ENCODE measurements at places on chromosomes 11 and 22. TPM values are rescaled to one million over a fixed set of nuclear protein-coding genes. Genes with fewer than 3 reads are reported as not detected.

The RBFOX2 gene
- total RNA-seq: 53.4 TPM

The CCDC188 gene
- not detected for total RNA-seq

The FLRT1 gene
- total RNA-seq: not detected

The PGA5 gene
- total RNA-seq: not detected

The PATE2 gene
- total RNA-seq: not detected

The SCGB2A2 gene
- total RNA-seq: not detected

The GSTT2B gene
- 3.3 TPM for total RNA-seq

The MRE11 gene
- 9.7 TPM for total RNA-seq

The INCENP gene
- 21.4 TPM for total RNA-seq

GRCh38 chr11:133049244-133050019 is 482.9 kb downstream of the OPCML start:
- H3K27ac ChIP-seq: no peak overlapping the region
- no peak overlapping the region for H3K4me3 ChIP-seq
- DNase-seq: no peak
- H3K36me3 ChIP-seq: no peaks in the 10 kb centered on the region

GRCh38 chr22:48856308-48856615 is 971.4 kb downstream of the BRD1 start:
- no peaks in the 10 kb centered on the region for H3K4me1 ChIP-seq
- H3K27me3 ChIP-seq: no peaks in the 10 kb centered on the region
- no peaks in the 10 kb centered on the region for H3K36me3 ChIP-seq
- H3K27ac ChIP-seq: no peak overlapping the region

GRCh38 chr11:93249459-93250220 is 51.8 kb upstream of the SLC36A4 start:
- DNase-seq: no peak
- H3K36me3 ChIP-seq: no peaks in the 10 kb centered on the region
- no peaks in the 10 kb centered on the region for H3K4me1 ChIP-seq
- no peaks in the 10 kb centered on the region for H3K27me3 ChIP-seq
- no peak overlapping the region for H3K27ac ChIP-seq

GRCh38 chr11:48087422-48087821 is 107.1 kb downstream of the PTPRJ start:
- no peaks in the 10 kb centered on the region for H3K36me3 ChIP-seq
- no peak overlapping the region for H3K4me3 ChIP-seq
- H3K4me1 ChIP-seq: no peaks in the 10 kb centered on the region

DNA sequence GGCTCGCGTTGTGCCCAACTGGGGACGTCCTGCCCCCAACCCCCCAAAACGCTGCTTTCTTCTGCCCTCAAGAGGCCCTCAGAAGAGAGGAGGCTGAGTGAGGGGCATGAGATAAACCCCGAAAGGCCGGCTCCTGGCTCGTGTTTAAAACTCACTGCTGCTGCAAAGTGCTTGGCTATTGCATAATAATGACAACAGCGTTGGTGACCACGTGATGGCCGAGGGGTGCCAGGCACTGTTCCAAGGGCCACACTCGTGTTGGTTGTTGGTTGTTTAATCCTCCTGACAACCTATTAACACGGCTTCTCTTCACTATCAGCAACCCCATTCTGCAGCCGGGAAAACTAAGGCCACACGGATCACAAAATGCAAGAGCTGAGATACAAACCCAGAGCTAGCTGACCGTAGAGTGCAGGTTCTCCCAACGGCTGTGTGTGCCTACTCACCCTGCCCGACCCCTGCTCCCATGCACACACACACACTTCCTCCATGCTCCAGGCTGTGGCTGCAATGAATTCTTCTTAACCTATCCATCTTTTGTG is 51.0 kb downstream of the ANO1 start:
- no peak overlapping the region for H3K27ac ChIP-seq
- H3K4me3 ChIP-seq: no peak overlapping the region
- no peak for DNase-seq
- H3K27me3 ChIP-seq: no peaks in the 10 kb centered on the region
- no peaks in the 10 kb centered on the region for H3K4me1 ChIP-seq
- H3K36me3 ChIP-seq: no peaks in the 10 kb centered on the region

DNA sequence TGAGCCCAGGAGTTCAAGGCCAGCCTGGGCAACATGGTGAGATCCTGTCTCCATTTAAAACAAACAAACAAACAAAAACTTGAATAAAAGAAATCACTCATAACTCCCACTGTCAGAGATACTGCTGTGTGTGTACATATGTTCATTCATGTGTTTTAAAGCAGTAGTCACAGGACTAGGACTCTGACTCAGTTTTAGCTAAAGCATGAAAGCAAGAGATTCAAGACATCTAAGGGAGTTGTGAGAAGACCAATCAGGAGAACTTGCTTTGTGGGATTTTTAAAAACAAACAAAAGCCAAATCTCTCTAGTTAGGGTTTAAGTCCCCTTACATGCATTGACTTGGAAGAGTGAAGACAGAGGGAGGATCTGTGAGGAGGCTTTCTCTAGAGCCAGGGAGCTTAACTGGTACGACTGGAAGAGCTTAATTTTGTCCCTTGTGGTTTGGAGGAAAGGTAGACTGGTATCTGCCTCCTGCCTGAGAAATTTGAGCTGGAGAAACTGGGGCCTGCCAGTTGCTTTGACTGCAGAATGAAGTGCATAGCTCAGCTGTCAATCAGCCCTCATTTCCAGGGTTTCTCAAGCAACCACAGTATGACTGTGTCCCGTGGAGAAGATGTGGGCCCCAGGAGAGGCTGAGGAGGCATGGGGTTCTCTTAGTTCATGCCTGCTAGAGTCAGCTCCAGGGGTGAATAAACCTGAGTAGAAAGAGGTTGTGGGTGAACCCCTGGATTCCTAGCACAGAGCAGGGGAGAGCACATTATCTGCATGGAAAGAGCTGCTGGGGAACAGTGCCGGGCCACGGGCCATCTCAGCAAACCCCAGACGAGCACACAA is 30.6 kb downstream of the EXPH5 start:
- H3K36me3 ChIP-seq: no peaks in the 10 kb centered on the region
- no peak for DNase-seq

DNA sequence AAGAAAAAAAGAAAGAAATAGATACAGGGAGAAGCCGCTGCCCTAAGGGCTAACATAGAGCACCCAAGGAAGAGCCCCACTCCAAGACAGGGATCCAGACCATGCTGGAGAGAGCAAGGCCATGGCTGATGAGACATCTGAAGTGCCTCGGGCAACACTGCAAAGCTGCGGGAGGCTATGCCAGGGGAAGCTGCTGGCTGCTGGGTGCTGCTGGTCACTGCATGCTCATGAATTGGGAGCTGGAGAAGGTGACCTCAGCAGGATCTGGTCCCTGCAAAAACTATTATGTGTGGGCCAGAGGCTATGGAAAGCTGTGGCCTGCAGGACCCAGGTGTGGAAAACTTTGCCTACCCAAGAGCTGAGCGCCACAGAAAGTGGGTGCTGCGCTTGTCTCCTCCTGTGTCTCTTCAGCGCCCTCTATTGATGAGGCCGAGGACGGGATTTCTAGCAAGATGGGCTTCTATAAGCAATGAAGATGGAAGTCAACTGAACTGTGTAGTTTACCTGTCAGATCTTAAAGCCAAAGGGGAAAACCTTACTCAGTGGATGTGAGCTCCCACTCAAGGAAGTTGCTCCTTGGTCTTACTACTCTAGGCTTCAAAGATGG is 17.3 kb upstream of the SLC29A2 start:
- H3K4me3 ChIP-seq: no peak overlapping the region
- no peaks in the 10 kb centered on the region for H3K4me1 ChIP-seq
- H3K27me3 ChIP-seq: no peaks in the 10 kb centered on the region
- H3K27ac ChIP-seq: no peak overlapping the region

- no peaks in the 10 kb centered on the region for H3K27me3 ChIP-seq
- no peaks in the 10 kb centered on the region for H3K4me1 ChIP-seq
- no peaks in the 10 kb centered on the region for H3K36me3 ChIP-seq
- H3K27ac ChIP-seq: no peak overlapping the region
- no peak for DNase-seq
- H3K4me3 ChIP-seq: no peak overlapping the region
Measured at GRCh38 chr22:28597665-28598064, 82.0 kb downstream of the TTC28 start.

- no peak overlapping the region for H3K4me3 ChIP-seq
- H3K36me3 ChIP-seq: no peaks in the 10 kb centered on the region
- no peaks in the 10 kb centered on the region for H3K4me1 ChIP-seq
- no peak overlapping the region for H3K27ac ChIP-seq
- no peak for DNase-seq
- H3K27me3 ChIP-seq: no peaks in the 10 kb centered on the region
Measured at GRCh38 chr11:116598036-116598435, 174.8 kb downstream of the BUD13 start.

GRCh38 chr11:67295846-67296245 is 6.7 kb downstream of the ANKRD13D start:
- H3K27me3 ChIP-seq: no peaks in the 10 kb centered on the region
- H3K4me3 ChIP-seq: no peak overlapping the region
- DNase-seq: no peak
- no peak overlapping the region for H3K27ac ChIP-seq

DNA sequence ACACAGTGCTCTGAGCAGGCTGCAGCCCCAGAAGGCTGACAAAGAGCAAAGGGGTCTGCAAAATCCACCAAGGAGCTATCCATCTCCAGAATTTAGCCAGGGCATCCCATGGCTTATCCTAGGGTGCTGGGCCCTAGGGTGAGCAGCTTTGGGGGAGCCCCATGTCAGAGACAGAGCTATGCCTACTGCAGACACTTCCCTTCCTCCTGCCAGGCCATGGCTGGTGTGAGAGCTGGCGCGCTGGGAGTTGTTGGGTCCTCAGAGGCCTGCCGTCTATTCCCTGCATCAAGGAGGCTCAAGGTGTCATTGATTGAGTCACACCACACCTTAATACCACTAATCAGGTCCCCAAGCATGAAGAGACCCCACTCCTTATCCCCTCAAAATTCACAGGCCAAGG is 85.3 kb upstream of the TP53I11 start:
- DNase-seq: no peak
- no peaks in the 10 kb centered on the region for H3K27me3 ChIP-seq
- no peak overlapping the region for H3K4me3 ChIP-seq
- no peak overlapping the region for H3K27ac ChIP-seq
- H3K36me3 ChIP-seq: no peaks in the 10 kb centered on the region

DNA sequence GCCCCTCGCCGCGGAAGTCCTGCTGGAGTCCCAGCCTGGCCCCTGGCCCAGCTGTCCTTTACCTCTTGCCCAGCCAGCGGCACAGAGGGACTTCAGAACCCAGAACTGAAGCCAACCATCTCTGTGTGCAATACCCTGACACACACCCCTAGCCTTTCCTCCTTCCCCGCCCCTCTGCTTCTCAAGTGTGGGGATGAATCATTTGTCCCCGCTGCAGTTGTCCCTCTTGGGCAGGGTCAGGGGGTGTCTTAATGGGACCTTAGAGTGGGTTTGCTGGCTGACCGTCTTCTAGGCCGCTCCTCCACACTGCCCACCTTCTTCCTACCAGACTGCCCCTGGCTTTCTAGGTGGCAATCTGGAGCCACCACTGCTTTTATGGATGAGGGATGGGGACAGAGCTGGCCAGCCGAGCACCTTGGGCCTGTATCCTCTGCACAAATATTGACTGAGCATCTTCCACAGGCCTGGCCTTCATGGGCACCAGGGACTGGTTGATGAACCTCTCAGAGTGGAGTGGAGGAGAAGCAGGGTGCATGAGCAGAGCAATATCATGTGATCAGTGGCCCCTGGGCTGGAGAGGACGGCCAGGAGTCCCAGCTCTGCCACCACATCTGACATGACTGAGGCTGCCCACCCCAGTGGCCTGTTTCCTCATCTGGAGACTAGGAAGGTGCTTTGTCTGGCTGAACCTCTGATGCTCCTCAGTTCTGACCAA is 668 bp upstream of the CHST1 start:
- H3K27me3 ChIP-seq: no peaks in the 10 kb centered on the region
- no peak for DNase-seq
- H3K36me3 ChIP-seq: no peaks in the 10 kb centered on the region
- no peaks in the 10 kb centered on the region for H3K4me1 ChIP-seq
- H3K27ac ChIP-seq: no peak overlapping the region

DNA sequence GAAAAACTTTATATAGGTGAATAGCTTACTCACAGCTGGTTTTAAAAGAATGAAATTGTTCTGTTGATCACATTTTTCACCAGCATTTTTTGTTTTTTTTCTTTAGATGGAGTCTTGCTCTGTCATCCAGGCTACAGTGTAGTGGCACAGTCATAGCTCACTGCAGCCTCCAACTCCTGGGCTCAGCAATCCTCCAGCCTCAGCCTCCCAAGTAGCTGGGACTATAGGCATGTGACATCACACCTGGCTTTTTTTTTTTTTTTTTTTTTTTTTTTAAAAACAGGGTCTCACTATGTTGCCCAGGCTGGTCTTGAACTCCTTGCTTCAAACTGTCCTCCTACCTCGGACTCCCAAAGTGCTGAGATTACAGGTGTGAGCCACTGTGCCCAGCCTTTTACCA is 3.6 kb downstream of the PACS1 start:
- H3K27me3 ChIP-seq: no peaks in the 10 kb centered on the region
- H3K4me3 ChIP-seq: no peak overlapping the region
- H3K4me1 ChIP-seq: peaks cover 17% of the 10 kb centered on the region
- peak; percentile 13 for DNase-seq

GRCh38 chr22:42797011-42797410 is 60.1 kb downstream of the ARFGAP3 start:
- H3K36me3 ChIP-seq: no peaks in the 10 kb centered on the region
- H3K27ac ChIP-seq: no peak overlapping the region
- no peak for DNase-seq
- H3K4me3 ChIP-seq: no peak overlapping the region

DNA sequence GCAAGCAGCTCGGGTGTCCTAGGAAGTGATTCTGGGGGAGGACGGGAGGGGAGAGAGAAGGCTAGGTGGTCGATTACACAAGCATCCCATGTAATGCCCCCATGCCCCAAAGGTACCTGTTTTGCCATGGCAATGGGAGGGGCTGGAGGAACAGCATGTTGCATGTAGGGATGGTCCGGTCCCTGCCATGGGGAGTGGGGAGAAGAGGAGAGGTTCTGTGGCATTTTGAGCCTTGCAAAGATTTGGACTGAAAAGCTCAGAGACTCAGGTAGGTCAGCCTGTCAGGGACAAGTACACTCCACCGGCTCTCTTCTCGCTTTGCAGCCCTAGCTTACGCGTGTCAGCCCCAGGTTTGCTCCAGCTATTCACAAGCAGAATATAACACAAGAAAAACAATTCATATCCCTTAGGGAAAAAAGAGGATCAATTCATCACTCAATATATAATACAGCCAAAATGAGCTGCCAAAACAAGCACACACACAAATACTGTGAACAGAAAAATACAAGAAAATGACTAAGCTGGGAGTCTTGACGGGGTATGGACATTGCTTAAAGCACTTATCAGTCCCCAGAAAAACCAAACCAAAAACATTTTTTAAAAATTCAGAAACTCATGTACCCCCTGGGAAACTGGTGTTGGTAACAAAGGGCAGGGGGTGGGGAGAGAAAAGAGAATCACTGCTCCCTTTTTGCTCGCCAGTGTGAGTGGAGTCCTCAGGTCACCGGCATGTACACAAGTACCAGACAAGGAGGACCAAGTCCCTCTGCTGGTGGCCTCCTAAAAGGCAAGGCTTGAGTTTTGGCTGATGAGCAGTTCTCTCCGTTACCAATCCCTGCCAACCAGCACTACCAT is 21.6 kb downstream of the APOL5 start:
- no peak overlapping the region for H3K4me3 ChIP-seq
- no peaks in the 10 kb centered on the region for H3K4me1 ChIP-seq

- H3K4me3 ChIP-seq: no peak overlapping the region
- no peaks in the 10 kb centered on the region for H3K4me1 ChIP-seq
- no peak for DNase-seq
- H3K27me3 ChIP-seq: no peaks in the 10 kb centered on the region
- no peak overlapping the region for H3K27ac ChIP-seq
- no peaks in the 10 kb centered on the region for H3K36me3 ChIP-seq
Measured at GRCh38 chr11:78667461-78667860, 92.8 kb upstream of the NARS2 start.
